ENCODE measurements at places on chromosomes 5 and 9.
A peak's percentile ranks its signal among the peaks of the same experiment; 100 is the strongest.

GRCh38 chr5:75952291-75952690, 130.9 kb upstream of the SV2C start:
- no peak for DNase-seq

DNA sequence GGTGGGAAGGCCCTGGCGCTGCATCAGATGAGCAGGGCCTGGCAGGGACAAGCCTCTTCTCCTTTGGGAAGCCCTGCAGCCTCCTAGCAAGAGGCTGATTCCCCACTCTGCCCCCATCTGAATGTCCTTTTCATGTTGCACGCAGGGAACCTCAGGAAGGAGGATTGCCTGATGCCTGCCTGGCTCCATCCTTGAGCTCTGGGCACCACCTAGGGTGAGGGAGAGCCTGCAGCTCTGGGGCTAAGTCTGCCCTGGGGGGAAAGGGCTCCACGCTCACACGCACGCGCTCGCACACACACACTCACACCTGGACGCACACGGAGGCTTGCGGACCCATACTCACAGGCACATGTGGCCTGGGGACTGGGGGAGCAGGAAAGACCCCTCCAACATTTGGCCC, 86.6 kb downstream of the LMX1B start:
- no peak for DNase-seq

- DNase-seq, result no peak
These were observed 116.1 kb downstream of the TMEM174 start for GRCh38 chr5:73288803-73289720.

- DNase-seq, result no peak
These were observed 4.5 kb downstream of the HCN1 start for GRCh38 chr5:45691656-45692055.

DNA sequence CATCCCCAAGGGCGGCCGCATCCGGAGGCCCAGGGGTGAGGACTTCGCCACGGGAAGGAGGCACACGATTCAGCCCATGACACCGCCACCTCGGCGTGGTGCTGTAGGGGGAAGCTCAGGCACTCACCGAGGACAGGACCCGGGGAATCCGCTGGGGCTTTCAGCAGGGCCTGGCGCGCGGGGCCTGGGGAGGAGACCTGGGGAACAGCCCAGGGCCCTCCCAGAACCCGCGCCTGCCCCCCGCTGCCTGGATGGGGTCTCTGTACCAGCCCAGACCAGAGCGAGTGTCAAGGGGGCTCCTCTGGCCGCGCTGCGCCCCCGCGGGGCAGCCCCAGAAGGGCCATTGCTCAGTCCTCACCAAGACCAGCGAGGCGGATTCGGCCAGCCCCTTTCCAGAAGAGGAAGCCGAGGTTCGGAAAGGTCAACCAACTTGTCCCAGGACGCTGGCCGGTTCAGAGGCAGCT, 12.8 kb downstream of the COL23A1 start:
- no peak for DNase-seq

DNA sequence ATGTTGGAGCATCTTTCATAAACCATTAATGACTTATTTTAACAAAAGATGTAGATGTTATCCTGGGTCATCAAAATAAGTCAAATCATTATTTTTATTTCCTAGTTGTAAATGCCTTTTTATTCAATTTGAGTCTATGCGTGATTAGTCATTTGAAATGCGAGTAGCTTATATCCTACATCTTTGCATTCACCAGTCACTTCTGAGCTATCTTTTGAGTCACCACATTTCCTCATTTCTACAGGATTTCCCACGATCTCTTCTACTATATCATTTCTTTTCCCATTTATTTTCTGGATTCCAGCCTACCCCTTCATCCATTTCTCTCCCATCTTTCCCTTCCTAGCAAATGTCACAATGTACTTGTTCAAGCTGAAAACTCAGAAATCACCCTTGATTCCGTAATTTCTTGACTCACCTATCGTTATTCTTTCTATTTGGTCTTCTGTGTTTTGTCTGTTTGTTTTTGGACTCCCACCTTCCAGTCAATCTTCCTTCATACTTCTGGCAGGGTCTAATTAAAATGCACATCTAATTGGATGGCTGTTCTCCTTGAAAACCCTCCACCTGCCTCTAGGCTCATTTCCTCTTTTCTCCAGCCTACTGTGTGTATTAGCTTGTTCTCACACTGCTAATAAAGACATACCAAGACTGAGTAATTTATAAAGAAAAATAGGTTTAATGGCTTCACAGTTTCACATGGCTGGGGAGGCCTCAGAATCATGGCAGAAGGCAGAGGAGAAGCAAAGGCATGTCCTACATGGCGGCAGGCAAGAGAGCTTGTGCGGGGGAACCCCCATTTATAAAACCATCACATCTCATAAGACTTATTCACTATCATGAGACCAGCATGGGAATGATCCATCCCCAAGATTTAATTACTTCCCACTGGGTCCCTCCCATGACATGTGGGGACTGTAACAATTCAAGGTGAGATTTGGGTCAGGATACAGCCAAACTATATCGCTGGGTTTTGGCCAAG, 112.4 kb downstream of the MEF2C start:
- peak; percentile 0 for DNase-seq

DNA sequence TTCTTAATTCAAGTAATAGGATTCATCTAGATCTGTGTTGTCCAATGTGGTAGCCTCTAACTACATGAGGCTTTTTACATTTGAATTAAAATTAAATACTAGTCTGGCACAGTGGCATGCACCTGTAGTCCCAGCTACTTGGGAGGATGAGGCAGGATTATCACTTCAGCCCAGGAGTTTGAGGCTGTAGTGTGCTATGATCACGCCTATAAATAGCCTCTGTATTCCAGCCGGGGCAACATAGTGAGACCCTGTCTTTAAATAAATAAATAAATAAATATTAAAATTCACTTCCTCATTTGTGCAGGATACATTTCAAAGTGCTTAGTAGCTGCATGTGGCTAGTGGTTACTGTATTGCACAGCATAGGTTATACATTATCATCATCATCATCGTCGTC, 91.8 kb downstream of the UBE2R2 start:
- DNase-seq, result no peak

- DNase-seq, result peak; percentile 40
These were observed 2.9 kb upstream of the CNTRL start for GRCh38 chr9:121071756-121072421.

DNA sequence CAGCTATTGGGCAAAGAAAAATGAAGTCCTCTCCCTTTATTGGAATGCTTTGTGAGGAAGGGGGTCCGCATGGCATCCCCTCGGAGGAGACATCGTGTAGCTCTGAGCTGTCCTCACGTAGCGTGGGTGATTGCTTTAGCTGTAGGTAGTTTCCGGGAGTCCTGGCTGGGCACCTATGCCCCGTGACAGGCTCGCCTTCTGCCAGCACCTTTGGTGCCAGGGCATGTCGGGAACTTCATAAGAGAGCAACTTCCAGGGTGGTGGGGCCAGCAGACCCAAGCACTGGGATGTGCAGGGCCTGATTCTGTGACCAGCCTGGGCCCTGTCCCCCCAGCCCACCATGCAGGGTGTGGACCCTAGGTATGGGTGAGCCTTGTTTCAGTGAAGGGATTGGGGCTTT, 64.0 kb downstream of the WNK2 start:
- DNase-seq, result no peak

GRCh38 chr5:23631302-23632045, 124.1 kb downstream of the PRDM9 start:
- DNase-seq, result no peak

DNA sequence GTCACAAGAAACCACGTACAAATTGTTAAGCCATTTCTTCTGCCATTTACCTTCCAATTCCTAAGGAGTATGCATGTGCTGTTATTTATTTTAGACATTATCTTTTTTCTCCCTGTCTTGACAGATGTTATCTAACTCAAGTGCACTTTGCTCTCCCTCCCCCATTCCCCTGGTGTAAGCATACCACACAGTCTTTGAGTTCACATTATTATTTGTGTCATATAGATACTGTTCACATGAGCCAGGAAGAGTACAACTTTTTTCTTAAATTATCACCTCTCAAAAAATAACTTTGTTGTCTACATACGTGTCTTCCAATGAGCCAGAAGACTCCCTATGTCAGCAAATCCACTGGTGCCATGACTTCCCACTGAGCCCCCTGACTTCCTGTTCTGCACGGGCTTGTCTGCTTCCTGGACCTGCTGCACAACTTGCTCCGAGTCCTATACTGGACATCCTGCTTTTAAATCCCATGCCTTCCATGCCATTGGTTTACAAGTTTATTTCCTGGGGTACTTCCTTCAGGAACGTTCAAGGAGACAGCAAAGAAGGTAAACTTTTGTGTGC, 19.9 kb upstream of the FAM120A start:
- DNase-seq, result no peak

- no peak for DNase-seq
These were observed 110.5 kb upstream of the HMHB1 start for GRCh38 chr5:143701493-143701892.

DNA sequence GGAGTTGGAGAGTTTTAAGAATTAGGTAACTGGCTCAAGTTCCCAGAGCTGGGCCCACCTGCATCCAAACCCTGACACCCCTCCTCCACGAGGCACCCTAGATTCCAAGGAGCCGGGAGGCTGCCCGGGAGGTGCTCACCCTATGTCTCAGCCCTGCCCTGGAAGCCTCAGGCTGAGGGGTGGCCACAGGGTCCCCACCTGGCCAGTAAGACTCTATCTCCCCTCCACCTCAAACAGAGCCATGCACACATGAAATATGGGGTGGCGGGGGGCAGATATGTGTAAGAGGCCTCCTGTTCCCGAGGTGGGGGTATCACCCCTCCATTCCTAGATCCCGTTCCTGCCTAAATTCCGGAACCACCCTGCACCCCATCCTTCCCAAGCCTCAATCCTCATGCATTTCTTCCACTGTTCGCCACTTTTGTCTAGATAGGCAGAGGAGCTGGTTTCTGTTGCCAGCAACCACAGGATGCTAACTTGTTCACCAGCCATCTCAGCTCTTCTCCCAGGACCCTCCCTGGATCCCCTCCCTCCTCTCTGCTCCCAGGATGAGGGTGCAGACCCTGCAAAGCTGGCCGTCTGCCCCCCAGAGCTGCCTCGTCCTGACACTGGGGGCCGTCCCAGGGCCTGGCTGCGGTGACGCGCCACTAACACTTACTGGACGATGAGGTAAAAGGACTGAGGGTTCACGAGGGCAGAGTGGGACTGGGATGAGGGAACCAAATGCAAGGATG, 44.1 kb downstream of the COL23A1 start:
- no peak for DNase-seq

DNA sequence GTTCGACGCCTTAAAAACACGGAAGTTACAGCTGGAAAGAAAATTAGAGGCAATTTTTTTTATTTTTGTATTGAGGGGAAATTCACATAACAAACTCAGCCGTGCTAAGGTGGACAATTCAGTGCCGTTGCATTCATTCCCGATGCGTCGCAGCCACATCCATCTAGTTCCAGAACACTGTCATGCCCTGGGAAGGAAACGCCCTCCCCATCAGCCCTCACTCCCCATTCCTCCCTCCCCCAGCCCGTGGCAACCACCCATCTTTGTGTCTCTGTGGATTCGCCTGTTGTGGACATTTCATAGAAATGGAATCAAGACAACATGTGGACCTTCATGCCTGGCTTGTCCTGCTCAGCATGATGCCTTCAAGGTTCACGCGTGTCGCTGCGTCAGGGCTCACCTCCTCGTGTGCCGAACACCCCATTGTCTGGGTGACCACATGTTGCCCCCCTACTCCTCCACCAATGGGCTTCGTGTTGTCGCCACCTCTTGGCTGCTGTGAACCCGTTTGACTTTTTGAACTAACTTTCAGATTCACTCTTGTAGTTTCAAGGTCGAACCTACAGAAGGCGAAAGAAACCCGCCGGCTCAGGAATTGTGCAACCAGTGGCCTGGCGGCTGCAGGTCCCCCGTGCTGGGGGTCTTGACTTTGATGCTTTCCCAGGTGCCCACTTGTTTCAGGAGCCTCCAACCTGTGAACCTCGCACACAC, 17.4 kb upstream of the CAMSAP1 start:
- DNase-seq, result no peak

- DNase-seq, result peak; percentile 96
These were observed 63.7 kb upstream of the ANGPTL2 start for GRCh38 chr9:127185931-127186781.

- DNase-seq, result no peak
These were observed 86.0 kb upstream of the RASGRF2 start for GRCh38 chr5:80874162-80874561.

DNA sequence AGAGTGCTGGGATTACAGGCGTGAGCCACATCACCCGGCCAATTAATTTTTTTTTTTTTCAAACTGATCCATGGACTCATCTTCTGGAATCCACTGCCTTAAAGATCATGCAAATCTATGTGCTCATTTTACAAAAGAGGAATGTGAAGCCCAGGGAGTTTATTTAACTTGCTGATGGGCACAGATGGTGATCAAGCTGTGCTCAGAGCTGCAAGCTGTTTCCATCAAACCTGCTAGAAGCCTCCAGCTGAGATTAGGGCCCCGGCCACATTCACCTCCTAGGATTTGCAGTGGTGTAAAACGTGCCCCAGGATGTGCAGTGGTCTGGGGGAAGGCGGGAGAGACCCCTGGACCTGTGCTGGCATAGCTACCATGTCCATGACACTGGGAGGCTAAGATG, 56.1 kb upstream of the TUT7 start:
- DNase-seq, result no peak

All from amniotic epithelial cell (primary cell).